ENCODE measurements at places on chromosomes 13 and 19.
A peak's percentile ranks its signal among the peaks of the same experiment; 100 is the strongest.

- peak; percentile 65 for DNase-seq
Observed at GRCh38 chr13:32426990-32427851, 709 bp downstream of the N4BP2L1 start.

GRCh38 chr19:16627928-16628182, 149 bp downstream of the MED26 start:
- DNase-seq: no peak

DNA sequence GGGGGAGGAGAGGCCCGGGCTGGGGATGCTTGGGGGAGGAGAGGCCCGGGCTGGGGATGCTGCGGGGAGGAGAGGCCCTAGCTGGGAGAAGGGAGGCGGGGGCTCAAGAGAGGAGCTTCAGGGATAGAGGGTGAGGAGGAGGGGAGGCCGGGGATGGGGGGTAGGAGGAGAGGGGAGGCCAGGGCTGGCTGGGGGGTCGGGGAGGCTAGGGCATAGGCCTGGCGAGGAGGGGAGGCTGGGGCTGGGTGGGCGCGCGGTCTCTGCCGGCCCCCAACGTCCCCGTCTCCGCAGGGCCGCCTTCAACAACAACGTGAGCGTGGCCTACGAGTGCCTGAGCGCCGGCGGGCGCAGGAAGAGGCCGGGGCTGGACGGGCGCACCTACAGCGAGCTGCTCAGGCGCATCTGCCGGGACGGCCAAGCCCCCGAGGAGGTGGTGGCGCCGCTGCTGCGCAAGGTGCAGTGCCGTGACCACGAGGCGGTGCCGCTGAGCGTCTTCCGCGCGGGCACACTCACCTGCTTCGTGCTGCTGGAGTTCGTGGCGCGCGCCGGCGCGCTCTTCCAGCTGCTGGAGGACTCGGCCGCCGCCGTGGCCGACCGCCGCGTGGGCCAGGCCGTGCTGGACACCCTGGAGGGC, 11.4 kb downstream of the TPGS1 start:
- DNase-seq: peak; percentile 50

- DNase-seq: no peak
Observed at GRCh38 chr13:75705395-75705794, 69.3 kb downstream of the LMO7 start.

DNA sequence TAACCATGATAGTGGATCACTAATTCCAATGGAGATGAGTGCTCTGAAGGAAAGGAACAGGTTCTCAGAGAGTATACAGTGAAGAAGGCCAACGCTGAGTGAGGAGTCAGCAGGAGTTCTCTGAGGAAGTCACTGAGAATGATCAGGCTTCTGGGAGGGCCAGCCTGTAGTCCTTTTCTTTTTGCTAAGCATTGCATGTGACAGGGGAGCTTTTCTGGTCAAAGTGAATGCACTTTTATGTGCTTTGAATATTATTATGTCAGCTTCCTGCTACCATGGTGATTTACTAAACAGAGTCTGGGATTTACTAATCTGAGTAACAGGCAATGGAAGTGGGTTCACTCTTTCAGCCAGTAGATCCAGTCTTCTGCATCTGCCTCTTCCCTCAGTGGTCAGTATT, 81.1 kb upstream of the SERP2 start:
- DNase-seq: no peak

DNA sequence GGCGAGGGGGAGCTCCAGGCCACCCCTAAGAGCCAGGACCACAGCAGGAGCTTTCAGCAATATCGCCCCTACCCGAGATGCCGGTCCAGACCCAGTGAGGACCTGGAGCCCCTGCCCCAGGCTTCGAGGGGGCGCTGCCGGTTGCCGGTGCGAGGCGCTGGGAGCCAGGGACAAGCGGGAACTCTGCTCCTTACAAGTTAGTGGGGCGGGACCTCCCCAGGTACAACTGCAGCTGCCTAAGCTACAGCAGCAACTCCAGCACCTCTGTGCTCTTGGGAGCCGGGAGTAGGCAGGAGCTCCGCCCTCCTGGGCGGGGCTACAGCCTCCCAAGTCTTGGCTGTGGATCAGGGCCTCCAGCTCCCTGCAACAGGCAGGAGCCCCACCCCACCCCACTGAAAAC, 15.2 kb upstream of the TSC22D1 start:
- DNase-seq: no peak

DNA sequence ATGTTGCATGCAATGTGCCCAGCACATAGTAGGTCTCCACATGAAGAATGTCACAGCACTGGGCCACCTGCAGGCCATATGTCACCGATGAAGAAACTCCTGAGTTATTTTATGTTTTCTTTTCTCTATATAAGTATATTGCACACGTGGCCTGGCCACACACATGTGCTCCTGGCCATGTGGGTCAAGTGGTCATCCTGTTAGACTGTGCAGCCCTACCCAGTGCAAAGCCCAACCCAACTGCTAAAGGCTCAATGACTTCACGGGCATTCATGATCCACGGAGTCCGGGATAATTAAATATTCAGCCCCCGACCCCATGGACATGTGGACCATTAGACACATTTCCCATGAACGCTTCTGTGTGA, 163.2 kb downstream of the TEX29 start:
- DNase-seq: no peak

GRCh38 chr13:29524176-29524575, 71.3 kb downstream of the SLC7A1 start:
- DNase-seq: no peak

DNA sequence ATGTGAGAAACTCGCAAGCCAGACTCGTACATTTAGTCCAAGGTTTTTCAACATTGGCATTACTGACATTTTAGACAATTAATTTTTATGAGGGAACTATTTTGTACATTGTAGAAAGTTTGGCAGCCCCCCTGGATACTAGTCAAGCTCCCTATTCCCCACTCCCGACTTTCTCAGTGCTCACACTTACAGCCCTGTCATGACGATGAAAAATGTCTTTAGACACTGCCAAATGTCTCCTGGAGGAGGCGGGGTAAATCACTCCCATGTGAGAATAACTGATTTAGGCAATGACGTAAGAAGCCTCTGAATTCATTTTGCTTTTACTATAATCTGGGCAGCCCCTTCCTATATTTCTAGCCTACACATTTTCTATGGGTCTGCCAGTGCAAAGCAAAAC, 535.8 kb upstream of the KLHL1 start:
- no peak for DNase-seq

- DNase-seq: no peak
Observed at GRCh38 chr13:96216543-96216942, 126.6 kb downstream of the HS6ST3 start.

DNA sequence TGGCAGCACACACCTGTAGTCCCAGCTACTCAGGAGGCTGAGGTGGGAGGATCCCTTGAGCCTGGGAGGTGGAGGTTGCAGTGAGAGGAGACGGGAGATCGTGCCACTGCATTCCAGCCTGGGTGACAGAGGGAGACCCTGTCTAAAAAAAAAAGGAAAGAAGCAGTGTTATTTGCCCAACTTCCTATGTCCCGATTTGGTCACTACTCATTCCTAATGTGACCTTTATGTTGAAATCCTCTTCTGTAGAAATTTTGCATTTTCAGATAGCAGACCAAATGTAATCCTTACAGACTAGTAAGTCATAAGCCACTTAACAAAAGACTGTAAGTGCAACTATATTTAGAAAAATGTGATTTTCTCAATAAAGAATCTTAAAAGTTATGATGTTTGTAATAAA, 18.2 kb upstream of the STK24 start:
- DNase-seq: no peak

GRCh38 chr19:18809149-18809868, 18.2 kb upstream of the COMP start:
- no peak for DNase-seq

DNA sequence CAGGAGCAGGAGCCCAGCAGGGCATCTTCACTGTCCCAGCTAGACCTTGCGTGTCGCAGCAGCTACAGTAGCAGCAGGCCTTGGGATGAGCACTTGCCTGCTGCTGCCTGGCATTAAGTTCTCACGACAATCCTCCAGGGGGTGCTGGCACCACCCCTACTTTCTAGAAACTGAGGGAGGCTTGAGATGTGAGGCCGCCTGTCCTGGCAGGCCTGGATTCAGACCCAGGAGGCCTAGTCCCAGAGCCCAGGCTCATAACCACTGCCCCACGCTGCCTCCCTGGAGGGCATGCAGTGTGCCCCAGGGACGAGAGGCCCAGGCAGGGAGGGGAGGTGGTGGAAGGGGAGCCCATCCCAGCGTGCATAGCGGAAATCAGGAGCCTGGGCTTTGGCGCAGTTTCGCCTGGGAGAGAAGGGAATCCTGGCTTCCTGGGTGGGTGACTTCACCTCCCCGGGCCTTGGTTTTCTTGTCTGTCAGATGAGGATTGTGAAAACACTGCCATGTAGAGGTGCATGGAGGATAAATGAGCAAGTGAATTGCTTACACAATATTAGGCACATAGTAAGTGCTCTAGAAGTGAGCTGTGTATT, 26.1 kb downstream of the PPP5C start:
- no peak for DNase-seq

DNA sequence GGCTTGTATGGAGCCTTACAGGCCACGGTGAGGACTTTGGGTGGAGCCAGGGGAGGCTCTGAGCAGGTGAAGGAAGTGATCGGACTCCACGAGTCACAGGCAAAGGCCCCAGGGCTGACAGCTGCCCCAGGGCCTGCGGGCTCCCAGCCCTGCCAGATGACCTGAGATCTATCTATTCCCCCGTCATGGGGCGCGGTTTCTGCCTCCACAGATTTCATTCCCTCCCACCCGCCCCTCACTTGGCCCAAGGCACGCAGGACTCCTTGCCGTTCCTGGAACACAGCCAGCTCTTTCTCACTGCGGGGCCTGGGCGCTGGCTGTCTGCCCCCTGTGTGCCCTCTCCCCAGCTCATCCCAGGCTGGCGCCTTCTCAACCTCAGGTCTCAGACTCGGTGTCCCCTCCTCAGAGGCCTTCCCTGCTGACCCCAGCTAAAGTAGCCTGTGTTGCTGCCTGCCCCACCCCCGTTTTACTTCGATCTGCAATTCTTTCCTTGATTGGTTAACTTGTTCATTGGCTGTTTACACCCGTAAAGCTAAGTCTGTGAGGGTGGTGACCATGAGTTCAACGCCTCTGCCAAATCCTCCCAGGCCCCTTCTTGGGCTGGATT, 13.9 kb upstream of the PAK4 start:
- DNase-seq: no peak

DNA sequence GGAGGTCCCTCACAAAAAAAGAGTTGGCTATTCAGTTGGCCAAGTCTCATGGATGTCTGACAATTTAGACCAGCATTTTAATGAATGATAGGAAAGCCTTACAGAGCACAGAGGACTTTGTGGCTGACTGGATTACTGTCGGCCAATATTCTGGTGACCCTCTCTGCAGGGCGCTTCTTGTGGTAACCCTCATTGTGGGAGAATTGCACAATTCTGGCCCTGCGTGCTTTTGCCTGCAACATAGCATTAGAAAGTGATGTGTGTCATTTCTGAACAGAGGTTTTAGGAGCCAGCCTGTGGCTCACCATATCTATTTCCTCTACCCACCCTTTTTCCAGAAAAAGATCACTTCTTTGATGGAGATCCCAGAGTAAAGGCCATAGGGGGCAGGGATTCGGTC, 71.4 kb downstream of the EFNB2 start:
- no peak for DNase-seq

- no peak for DNase-seq
Observed at GRCh38 chr19:44611812-44612295, 1.5 kb upstream of the IGSF23 start.

DNA sequence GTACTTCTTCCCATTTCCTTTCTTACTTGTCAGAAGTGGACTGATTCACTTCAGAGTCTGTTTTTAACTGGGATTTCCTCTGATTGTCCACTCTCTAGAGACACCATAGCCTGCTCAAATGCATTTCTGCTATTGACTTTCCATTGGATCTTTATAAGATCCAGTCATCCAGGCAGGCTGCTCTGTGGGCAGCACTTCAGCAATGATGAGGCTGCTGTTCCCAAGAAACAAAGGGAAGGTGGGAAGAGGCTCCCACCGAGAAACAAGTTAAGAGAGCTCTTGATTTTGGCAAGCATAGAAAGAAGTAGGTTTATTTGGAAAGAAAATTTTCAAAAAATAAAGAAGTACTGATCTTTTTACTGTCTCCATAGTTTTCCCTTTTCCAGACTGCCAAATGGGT, 125.8 kb upstream of the STARD13 start:
- DNase-seq: no peak

DNA sequence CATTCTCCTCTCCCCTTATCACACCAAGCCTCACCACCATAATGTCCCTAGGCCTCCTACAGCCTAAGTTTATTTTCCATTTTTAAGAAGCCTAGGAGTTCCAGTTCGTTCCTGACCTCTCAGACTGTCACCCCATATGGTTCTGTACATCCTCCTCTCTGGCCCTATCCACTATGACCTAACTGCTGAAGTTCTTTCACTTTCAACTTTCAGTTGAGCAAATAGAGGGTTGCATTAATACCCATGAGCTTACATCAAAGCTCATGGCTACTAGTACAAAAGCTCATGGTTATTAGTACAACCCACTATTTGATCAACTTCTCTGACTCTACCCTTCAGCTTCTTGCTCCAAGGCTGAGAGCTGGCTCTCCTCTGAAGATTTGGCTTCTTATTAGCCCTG, 72.9 kb downstream of the FGF14 start:
- no peak for DNase-seq

GRCh38 chr13:98386637-98387036, 190.3 kb downstream of the STK24 start:
- DNase-seq: no peak

- no peak for DNase-seq
Observed at GRCh38 chr19:5479958-5480357, 24.7 kb downstream of the ZNRF4 start.

DNA sequence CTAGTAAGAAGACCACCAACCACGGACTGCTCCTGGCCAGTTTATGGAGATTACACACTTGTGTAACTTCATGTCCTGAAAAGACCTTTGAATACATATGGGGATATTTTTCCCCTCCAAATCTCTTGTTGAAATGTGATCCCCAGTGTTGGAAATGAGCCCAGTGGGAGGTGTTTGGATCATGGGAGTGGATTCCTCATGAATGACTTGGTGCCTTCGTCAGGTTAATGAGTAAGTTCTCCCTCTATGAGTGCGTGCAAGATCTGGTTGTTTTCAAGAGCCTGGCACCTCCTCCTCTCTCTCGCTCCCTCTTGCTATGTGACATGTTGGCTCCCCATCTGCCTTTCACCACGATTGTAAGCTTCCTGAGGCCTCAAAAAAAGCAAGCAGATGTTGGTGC, 769.0 kb upstream of the SLITRK1 start:
- DNase-seq: no peak

DNA sequence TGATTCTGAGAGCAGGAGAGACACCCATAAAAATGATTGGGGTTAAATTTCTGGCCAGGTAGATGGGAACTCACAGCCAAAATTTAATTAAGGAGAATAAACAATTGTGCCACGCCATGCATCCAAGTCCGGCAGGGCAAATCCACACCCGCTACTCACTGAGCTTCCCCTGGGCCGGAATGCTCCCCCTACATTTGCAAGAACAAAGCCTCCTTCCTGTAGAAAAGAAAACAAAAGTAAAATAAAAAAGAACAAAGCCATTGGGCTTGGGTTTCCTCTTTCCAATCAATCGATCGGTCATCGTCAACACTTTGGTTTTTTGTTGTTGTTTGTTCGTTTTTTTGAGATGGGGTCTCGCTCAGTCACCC, 30.2 kb upstream of the TFDP1 start:
- DNase-seq: no peak
